Sciatic nerve (tissue), 2 donors: ENCODE measurements at places on chromosomes 2 and 18.

- peak; percentile 56 for DNase-seq
Measured at GRCh38 chr18:79512461-79513380, 117.0 kb downstream of the NFATC1 start.

GRCh38 chr2:1782514-1782913 is 38.2 kb upstream of the PXDN start:
- no peak for DNase-seq

DNA sequence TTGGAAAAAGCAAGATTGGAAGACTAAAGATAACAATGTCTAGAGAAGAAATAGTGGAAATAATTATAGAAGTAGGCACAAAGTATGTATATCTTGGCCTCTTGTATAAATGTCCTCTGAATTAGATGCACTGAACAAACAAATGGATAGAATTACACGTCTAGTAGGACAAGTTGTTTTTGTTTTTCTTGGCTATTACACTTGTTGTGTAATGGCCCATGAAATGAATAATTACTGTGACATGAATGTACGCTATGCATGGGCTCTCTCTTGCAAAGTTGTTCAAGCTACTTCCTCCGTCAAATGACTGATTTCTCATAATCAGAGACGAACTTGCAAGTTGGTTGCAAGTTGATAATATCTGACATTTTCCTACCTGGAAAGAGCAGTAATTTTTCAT is 126.2 kb downstream of the PDE1A start:
- DNase-seq: no peak

GRCh38 chr2:122028371-122029100 is 273.1 kb downstream of the TSN start:
- no peak for DNase-seq

DNA sequence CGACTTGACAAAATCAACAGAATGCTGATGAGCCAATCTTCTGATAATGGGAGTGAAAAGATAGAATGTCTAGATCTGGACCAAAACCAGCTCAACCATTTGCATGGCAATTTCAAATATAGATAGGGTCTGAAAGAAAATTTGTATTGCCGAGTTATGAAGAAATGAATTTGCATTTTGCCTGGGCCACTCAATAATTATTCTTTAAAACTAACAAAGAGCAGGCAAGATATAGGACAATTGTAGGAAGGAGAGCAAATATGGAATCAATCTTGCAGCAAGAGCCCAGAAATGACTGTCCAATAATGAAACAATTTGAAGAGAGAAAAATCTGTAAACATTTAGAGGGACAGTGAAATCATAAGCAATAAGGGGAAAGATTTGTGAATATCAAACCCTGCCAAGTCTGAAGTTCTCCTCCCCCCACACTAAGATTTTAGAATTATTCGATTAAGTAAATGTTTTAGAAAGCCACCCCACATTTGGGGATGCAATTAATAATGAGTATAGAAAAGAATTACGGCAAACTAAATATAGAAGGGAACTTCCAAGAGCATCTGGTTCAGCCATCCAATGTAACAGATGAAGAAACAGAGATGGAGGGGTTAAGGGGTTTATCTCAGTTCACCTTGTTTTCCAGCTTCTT is 377.4 kb downstream of the SETBP1 start:
- DNase-seq: no peak
